ENCODE measurements at places on chromosomes 7 and 10.

DNA sequence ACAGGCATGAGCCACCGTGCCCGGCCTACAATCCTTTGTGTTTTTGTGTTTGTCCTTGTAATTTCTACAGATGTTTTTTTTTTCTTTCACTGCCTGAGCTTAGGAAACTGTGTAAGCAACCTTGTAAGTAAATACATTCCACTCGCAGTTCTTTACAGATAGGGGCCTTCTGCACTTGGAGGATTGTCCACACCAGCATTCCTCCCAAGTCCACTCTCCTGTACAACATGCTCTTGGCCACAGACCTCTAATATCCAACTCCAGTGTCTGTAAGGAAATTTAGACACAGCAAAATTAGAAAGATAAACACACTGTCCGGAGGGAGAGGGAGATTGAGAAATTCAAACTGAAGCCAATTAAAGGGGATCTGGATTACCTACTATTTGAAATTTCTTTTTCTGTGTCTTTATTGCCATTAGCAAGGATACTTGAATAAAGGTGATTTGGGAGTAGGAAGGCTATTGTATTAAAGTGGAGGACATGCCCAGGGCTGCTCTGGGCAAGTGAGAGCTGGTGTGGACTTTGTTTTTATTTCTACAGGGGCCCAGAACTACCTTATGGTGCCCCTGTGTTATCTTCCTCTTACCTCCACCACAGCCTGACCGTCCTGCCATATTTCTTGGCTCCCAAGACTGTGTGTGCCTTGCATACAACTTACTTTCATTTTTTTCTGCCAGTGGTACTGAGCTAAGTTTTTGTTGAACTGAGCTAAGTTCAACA lies 9.7 kb downstream of the MXI1 start:
- DNase-seq = no peak

DNA sequence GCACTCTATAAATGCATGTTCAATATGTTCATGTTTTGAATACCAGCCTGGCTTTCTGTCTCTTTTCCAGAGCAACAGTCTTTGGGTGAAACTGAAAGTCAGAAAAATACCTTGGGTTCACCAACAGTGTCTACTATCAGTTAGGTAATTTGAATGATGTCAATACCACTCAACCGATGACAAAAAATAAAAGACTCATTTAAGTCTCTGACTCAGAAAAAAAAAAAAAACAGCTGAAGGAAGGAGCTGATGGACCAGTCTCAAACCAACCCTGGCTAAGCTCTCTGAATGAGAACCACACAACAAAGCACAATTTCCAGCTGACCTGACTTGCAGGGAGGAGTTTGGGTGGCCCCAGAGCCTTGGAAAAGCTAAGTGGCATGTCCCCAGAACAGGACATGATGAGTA lies 42.5 kb downstream of the ABLIM1 start:
- DNase-seq = no peak

DNA sequence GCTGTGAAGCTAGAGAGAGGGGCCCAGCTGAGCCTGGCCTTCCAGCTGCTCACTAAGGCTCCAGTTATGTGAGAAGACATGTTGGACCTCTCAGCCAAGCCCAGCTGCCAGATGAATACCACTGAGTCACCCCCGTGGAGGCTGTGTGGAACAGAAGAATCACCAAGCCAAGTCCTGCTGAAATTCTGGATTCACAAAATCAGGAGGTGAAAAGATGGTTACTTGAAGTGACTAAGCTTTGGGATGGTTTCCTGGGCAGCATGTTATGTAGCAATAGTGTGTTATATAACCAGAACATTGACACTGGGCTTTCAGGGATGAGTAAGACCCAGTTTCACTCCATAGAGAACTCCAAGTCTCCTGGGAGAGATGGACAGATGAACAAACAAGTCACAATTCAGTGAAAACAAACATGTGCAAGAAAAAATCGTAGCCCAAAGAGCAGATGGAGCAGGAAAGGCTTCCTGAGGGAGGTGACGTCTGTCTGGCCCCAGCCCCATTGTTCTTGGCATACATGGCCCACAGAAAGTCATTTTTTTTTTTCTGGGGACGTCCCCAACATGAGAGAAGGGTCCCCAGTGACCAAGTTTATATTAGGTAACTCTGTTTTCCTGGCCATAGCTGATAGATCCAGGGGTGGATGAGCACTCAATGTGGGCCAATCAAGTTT lies 64.1 kb upstream of the PDZD8 start:
- peak; percentile 90 for DNase-seq

DNA sequence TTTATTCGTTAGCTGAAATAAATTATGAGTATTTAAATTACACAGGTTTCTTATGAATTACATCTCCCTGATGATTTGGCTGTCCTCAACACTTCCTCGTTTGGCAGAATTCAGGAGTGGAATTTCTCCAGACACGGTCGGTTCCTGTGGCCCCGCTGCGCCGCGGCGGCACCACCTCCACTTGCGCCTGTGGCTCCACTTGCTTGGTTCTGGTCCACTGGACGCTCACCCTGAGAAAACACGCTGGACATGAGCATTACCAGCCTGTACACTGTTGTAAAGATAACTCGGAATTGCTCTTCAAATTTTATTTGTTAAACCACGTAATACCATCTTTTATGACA lies 85.3 kb downstream of the ZNF33B start:
- DNase-seq = no peak

DNA sequence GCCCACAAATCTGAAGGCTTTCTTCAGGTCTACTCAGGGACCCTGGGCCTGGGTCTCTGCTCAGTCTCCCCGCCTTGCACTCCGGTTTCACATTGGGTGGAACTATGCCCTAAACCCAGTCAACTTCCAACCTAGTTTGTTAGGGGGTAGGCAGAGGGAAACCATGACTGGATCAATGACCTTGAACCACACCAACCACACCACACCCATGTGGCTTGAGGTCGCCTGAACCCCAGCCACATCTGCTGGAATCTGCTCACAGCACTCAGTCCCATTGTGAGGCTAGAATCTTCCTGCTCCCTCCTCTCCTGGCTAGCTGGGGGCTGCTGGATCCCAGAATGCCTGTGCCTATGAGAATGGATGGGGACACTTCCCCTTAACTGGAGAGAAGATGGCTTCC lies 17.9 kb downstream of the RFC2 start:
- DNase-seq = no peak

DNA sequence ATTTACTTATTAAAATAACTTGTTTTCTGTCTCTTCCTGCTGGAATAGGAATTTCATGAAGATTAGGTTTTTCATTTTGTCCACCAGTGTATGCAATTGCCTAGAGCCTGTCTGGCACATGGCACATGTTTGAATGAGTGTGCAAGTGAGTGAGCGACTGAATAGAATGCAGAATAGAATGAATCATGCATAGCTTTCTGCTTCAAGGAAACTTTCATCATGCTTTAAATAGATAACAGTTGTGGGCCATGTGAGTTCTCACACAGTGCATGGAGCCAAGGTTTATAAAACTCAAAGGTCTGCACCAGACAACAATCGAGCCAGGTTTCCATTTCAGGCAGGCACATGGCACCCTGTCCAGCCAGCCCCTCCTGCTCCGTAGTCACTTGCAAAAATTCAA lies 74.2 kb upstream of the HECW1 start:
- DNase-seq = no peak

- no peak for DNase-seq
Measured at GRCh38 chr7:82760831-82761230, 317.3 kb upstream of the CACNA2D1 start.

DNA sequence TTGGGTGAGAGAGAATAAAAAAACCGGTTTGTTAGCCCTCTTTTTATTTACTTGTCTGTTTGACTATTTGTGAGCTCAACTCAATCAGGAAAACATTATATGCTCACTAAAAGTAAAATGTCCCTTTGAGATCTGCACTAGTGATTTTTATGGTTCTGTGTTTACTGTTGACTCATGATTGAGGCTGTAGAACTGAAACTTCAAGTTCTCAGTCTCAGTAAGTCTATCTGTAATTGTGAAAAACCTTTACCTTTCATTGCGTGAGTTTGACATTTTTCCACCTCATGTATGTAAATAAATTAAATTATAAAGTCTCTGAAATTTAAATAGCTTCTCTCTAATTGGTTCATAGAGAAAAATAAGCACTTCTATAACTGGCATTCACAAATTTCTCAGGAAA lies 17.0 kb upstream of the CASD1 start:
- DNase-seq = no peak

DNA sequence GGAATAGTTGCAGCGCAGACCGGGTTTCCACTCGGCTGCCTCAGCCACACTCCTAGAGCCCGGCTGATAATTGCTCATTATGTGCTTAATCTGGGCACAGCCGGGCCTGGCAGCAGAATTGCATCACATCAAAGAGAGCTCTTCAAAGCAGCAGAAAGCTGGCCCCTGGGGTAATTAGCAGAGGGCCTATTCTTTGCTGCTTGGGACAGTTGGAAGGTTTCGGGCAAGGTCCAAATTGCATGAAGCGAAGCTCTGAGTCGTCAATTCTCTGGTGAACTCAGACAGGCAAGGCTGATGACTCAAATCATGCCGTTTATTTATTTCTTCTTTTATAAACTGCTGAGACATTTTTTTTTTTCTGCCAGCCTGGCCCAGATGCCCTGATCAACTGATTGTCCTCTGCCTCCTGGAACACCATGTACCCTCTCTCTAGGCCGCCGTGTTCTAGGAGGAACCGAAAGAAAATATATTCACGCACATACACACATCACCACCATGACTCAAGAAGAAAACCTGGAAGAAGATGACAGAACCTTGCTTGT lies 242.2 kb downstream of the RAB11FIP2 start:
- DNase-seq = no peak

DNA sequence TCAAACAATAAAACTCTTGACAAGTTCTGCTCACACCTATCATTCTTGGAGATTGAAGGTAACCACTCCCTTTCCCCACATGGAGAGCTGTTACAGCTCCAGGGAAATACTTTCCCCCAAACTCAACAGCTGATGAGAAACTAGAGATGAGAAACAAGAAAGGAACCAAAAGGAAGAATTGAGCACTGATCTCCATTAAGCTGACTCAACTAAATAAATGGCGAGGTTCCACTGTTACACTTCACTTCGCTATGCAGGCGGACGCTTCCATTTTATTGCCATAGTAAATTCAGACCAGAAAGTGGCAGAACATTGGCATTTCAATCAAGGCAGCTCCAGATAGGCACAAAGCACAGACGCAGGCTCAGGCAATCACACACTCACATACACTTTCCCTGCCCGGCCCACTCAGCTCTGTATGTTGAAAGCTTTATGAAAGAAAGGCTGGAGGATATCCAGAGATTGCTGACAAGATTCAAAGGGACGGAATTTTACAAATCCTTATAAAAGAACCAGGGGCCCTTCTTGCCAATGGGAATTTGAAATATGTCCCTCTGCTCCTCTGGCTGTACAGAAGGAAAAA lies 11.5 kb upstream of the YAE1 start:
- DNase-seq = no peak

GRCh38 chr10:28036587-28036986 lies 37.7 kb upstream of the ODAD2 start:
- DNase-seq = no peak

DNA sequence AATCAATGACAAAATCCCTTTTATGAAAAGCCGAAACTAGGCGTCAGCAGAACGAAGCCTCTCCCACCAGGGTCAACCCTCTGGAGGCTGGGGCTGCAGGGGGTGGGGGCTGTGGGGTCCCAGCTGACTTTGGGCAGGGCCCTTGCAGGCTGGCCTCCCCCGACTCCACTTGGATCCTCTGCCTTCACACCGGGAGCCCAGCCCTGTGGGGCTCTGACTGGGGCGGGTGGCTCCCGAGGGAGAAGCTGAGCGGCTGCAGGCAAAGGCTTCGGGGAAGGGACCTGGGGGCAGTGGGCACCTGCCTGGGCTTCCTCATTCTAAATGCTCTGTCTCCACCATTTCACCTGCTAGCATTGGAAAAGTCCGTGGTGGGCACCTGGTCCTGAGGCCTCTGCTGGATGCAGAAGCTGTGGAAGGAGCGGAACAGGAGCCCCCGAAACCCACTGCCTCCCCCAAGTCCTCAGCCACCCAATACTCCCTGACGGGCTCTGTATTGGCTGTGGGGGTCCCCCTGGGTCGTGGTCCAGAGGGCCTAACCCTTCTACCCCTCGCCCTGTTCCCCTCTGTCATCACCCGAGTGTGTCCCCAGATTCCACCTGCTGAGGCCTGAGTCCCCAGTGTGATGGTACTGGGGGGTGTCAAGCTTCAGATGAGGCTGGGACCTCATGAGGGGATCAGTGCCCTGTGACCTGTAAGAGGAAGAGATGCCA lies 108.6 kb downstream of the DNAJB6 start:
- DNase-seq = peak; percentile 52

GRCh38 chr10:78811174-78811573 lies 257.6 kb upstream of the ZMIZ1 start:
- no peak for DNase-seq

- DNase-seq = no peak
Measured at GRCh38 chr10:34826857-34827766, 12.0 kb upstream of the PARD3 start.

GRCh38 chr10:6019796-6020195 lies 42.4 kb downstream of the IL2RA start:
- no peak for DNase-seq

DNA sequence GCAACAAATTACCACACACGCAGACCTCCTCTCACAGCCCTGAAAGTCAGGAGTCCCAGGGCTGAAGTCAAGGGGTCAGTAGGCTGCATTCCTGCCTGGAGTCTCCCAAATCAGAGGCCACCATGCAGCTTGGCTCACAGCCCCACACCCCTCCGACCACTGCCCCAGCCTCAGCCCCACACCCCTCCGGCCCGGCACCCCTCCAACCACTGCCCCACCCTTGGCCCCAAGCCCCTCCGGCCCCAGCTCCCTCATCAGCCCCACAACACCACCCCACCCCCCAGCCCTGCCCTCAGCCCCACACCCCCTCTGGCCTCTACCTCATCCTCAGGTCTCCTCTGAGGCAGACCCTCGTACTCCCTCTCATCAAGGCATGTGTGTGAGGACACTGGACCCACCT lies 85.7 kb downstream of the DIP2C start:
- peak; percentile 57 for DNase-seq

GRCh38 chr7:155619634-155620271 lies 24.7 kb upstream of the RBM33 start:
- no peak for DNase-seq

- no peak for DNase-seq
Measured at GRCh38 chr10:26156019-26156418, 60.6 kb upstream of the GAD2 start.

GRCh38 chr10:21487416-21488180 lies 37.9 kb downstream of the SKIDA1 start:
- no peak for DNase-seq

DNA sequence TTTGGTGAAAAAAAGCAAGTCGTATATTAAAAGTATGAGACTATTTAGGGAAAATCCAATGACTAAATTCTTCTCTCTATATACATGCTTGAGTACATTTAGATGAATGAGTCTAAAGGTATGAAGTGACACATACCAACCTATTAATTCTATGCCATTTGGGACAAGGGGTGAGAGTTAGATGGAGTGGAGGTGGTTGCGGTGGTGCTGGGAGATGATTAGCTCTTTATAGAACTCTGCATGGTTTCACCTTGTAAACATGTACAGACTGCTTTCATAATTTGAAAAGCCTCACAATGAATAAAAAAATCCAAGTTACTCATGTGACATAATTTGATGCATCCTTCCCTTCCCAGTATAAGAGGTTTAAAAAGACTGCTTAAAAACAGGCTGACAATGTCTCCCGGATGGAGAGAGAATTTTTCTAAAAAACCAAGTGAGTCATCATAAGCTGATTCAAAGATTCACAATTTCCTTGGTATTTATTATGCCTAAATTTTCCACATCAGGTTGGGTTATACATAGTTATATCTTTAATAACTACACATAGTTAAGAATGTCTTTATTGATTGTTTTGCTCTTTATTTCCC lies 572.8 kb downstream of the REEP3 start:
- no peak for DNase-seq
